SJSA1 (cell line): ENCODE measurements at places on chromosomes 1 and 21. TPM values are rescaled to one million over a fixed set of nuclear protein-coding genes. Genes with fewer than 3 reads are reported as not detected.
A peak's percentile ranks its signal among the peaks of the same experiment; 100 is the strongest.

- H3K36me3 ChIP-seq = no peaks in the 10 kb centered on the region
- H3K4me3 ChIP-seq = no peak within 1 kb of the TSS
- DNase-seq = no peak
- H3K4me1 ChIP-seq = no peaks in the 10 kb centered on the region
- H3K27me3 ChIP-seq = peaks cover 60% of the 10 kb centered on the region
Observed at GRCh38 chr1:20185834-20186782, at the start of the genes PLA2G2C and UBXN10. PLA2G2C (minus strand) TSS chr1:20186518; CDS start chr1:20177363, 9,155 bp downstream. UBXN10 (plus strand) TSS chr1:20186096; CDS start chr1:20190562, 4,466 bp downstream.

- no peaks in the 10 kb centered on the region for H3K27me3 ChIP-seq
- DNase-seq = peak; percentile 70
- peaks cover 34% of the 10 kb centered on the region for H3K4me1 ChIP-seq
- no peaks in the 10 kb centered on the region for H3K36me3 ChIP-seq
- H3K4me3 ChIP-seq = no peak overlapping the region
Observed at GRCh38 chr21:33383056-33383888, 19.9 kb upstream of the IFNGR2 start.

DNA sequence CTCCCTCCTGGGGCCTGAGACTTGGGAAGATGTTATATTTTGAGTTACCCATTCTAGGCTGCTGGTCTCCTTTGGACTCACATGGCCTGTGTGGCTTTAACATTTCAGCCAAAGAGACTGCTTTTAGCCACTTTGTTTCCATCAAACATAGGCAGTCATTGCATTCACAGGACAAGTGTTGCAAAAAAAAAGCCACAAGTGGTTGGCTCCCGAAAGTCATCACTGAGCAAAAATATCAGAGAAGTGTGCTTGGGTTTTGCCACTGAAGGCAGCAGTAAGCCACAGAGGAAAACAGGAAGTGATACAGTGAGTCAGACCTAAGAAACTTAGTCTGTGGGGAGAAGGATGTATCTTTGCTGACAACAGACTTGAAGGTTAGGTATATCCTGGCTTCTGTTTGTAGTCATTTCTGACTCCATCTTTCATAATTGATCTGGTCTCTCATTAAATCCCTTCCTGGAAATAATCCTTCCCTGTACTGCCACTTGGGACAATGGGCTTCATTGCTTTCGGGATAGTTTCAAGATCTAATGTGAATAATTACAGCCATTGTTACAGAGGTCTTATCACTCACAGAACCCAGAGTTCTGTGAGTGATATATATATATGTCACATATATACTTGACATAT lies 80.9 kb downstream of the COLGALT2 start:
- H3K4me1 ChIP-seq = peaks cover 14% of the 10 kb centered on the region
- H3K27ac ChIP-seq = peak overlapping the region; percentile 36
- H3K27me3 ChIP-seq = no peaks in the 10 kb centered on the region
- DNase-seq = peak; percentile 70
- H3K4me3 ChIP-seq = no peak overlapping the region

DNA sequence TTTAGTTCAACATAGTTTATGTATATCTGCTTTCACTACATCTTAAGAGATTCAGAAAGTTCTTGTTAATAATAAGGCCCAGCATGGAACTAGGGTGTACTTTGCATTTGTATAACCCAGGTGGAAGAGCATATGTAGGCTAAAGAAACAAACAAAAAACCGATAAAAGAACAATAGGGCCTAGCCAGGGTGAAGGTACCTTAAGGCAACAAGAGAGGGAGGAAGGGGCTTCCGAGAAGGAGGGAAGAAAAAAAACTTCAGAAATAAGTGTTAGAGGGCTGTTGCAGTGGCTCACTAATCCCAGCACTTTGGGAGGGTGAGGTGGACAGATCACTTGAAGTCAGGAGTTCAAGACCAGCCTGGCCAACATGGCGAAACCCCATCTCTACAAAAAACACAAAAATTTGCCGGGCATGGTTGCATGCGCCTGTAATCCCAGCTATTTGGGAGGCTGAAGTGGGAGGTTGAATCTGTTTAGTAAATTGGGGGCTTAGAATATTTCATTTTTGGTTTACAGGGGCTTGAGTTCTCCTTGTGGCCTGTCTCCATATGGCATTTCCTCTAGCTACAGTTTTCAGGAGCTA lies 4.7 kb upstream of the SPATA45 start:
- H3K4me1 ChIP-seq = peaks cover 5% of the 10 kb centered on the region
- no peaks in the 10 kb centered on the region for H3K36me3 ChIP-seq
- H3K27me3 ChIP-seq = no peaks in the 10 kb centered on the region
- DNase-seq = no peak
- H3K4me3 ChIP-seq = no peak overlapping the region
- no peak overlapping the region for H3K27ac ChIP-seq

GRCh38 chr1:209491897-209492296 lies 91.6 kb upstream of the CAMK1G start:
- no peaks in the 10 kb centered on the region for H3K4me1 ChIP-seq
- H3K27me3 ChIP-seq = no peaks in the 10 kb centered on the region
- DNase-seq = no peak
- no peak overlapping the region for H3K27ac ChIP-seq
- no peak overlapping the region for H3K4me3 ChIP-seq
- H3K36me3 ChIP-seq = no peaks in the 10 kb centered on the region

WNT9A gene
- 1.6 and 3.7 TPM in 2 replicates for total RNA-seq

DNA sequence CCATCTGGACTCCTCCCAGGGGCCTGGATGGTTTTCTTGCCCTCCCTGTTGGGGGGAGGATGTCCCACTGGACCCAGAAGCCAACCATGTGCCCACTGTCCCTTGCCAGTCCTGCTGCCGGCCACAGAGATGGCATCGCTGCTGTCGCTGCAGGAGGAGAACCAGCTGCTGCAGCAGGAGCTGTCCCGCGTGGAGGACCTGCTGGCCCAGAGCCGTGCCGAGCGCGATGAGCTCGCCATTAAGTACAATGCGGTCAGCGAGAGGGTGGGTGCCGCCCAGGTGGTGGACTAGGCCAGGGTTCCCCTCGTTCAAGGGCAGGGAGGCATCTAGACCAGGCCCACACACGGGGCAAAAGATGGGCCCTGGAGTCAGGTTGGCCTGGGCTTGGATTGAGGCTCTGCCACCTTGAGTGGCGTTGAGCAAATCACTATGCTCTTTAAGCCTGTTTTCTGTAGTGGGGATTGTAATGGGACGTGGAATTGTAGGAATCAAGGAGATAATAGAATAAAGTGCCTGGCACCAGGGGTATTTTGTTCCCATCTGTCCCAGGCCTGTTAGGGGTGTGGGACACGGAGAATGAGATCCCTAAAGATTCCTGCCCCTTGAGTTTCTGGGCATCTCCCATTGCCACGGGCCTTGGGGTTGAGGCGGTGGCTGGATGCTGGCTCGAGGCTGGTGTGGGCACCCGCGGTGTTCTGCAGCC lies 2.6 kb downstream of the CROCC start:
- H3K36me3 ChIP-seq = no peaks in the 10 kb centered on the region
- H3K27me3 ChIP-seq = no peaks in the 10 kb centered on the region

RASSF5 gene
- total RNA-seq = 2.7 and 3.3 TPM in 2 replicates

GRCh38 chr21:45431781-45432572 lies 27.0 kb downstream of the COL18A1 start:
- 0 out of 2 replicates have a peak, but pooled peaks cover 3% of the 10 kb centered on the region for H3K36me3 ChIP-seq
- no peaks in the 10 kb centered on the region for H3K27me3 ChIP-seq
- DNase-seq = no peak
- peaks cover 35% of the 10 kb centered on the region for H3K4me1 ChIP-seq
- H3K4me3 ChIP-seq = no peak overlapping the region

GRCh38 chr1:31535561-31535960 lies 40.8 kb upstream of the TINAGL1 start:
- H3K27me3 ChIP-seq = no peaks in the 10 kb centered on the region
- H3K27ac ChIP-seq = no peak overlapping the region
- peaks cover 19% of the 10 kb centered on the region for H3K4me1 ChIP-seq
- no peak overlapping the region for H3K4me3 ChIP-seq

- no peak overlapping the region for H3K4me3 ChIP-seq
- peak overlapping the region; percentile 74 for H3K27ac ChIP-seq
- H3K27me3 ChIP-seq = no peaks in the 10 kb centered on the region
- H3K36me3 ChIP-seq = peaks cover 55% of the 10 kb centered on the region
Observed at GRCh38 chr1:54249819-54250435, 50.0 kb downstream of the MRPL37 start.

GRCh38 chr1:221877311-221877710 lies 135.4 kb upstream of the DUSP10 start:
- peaks cover 24% of the 10 kb centered on the region for H3K4me1 ChIP-seq
- H3K27ac ChIP-seq = no peak overlapping the region
- no peak overlapping the region for H3K4me3 ChIP-seq
- no peaks in the 10 kb centered on the region for H3K36me3 ChIP-seq

DNASE2B gene
- not detected in 2 replicates for total RNA-seq

DNA sequence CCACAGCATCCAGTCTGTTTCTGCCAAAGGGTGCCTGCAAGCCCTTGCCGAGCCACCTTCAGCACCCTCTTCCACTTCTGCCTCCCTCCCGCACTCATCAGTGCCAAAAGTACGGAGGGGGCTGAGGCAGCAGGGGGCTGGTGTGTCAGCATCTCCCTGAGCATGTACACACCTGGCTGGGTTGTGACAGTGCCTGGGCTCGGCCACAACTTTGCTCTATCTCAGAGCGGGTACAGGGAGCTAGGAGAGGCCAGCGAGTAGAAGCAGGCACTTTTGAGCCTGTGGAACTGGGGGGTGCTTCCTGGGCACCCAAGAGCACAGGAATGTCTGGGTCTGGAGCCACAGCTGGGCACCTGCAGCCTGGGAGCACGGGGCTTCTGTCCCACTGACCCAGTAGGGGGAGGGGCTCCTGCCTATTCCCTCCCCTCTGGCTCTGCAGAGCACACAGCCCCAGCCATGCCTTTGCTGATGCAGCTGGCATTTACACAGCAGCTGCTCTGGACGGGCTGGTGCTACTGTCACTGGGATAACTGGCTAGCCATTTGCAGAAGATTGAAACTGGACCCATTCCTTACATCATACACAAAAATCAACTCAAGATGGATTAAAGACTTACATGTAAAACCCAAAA lies 319.8 kb upstream of the RRP15 start:
- no peak overlapping the region for H3K27ac ChIP-seq
- no peak for DNase-seq
- H3K4me3 ChIP-seq = no peak overlapping the region
- H3K4me1 ChIP-seq = no peaks in the 10 kb centered on the region
- no peaks in the 10 kb centered on the region for H3K36me3 ChIP-seq

- no peak overlapping the region for H3K4me3 ChIP-seq
- no peaks in the 10 kb centered on the region for H3K36me3 ChIP-seq
- H3K27me3 ChIP-seq = no peaks in the 10 kb centered on the region
- no peak overlapping the region for H3K27ac ChIP-seq
- H3K4me1 ChIP-seq = peaks cover 13% of the 10 kb centered on the region
Observed at GRCh38 chr1:33247545-33247944, 8.7 kb upstream of the ZNF362 start.

LCE1E gene
- total RNA-seq = not detected in 2 replicates

ST6GALNAC3 gene
- total RNA-seq = 3.4 and 5.1 TPM in 2 replicates

PTPRC gene
- not detected in 2 replicates for total RNA-seq

DNA sequence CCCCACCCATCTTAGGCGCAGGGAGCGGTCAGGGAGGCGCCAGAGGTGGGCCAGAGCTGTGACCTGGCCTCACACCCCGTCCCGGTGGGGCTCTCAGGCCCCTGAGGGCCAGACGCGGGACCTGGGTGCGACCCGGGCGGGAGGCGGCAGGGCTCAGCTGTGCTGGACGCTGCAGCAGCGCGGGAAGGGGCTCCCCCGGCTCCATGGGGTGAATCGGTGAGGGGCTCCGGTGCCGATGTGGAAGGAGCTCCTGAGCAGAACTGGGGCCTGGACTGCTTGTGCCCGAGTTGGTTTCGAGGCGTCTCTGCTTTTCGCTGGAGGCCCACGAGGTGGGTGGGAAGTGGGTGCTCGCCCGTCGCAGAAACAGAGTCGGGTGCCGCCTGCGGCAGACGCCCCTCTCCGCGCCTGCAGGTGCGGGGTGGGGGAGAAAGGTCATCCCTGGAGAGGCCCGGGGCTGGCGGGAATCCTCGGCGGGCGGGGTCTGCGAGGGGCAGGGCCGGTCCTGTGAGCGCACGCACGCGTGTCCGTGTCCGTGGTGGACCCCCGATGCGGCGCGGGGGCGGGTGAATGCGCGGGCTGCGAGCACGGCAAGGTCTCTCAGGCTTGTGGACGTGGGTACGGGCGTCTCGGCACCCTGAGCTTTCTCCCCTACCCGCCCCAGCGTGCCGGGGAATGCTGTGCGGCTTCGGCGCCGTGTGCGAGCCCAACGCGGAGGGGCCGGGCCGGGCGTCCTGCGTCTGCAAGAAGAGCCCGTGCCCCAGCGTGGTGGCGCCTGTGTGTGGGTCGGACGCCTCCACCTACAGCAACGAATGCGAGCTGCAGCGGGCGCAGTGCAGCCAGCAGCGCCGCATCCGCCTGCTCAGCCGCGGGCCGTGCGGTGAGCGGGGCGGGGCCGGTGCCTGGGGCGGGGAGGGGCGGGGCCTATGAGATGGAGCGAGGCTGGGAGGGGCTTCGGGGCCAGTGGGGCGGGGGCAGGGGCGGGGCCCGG lies 20.4 kb downstream of the AGRN start:
- DNase-seq = peak; percentile 78
- peaks cover 9% of the 10 kb centered on the region for H3K4me1 ChIP-seq
- H3K36me3 ChIP-seq = peaks cover 39% of the 10 kb centered on the region
- no peaks in the 10 kb centered on the region for H3K27me3 ChIP-seq

DNA sequence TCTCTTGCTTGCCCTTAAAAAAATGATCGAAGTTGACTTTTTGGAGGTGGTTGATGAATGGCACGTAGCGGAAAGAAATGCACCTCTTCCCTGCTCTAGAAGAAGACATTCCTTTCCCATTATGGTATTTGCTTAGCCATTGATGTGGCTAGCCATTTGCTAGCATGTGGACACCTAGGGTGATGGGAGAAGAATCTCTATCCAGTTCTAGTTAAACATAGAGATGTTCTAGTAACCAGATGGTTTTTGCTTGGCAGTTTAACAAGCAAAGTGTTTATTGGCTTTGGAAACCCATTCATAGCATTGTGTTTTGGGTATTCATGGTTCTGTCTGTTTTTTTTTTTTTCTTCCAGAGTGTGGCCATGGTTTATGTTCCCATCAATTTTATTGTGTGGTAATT lies 78.9 kb downstream of the KCNJ6 start:
- no peak for DNase-seq
- no peaks in the 10 kb centered on the region for H3K36me3 ChIP-seq
- H3K27ac ChIP-seq = no peak overlapping the region
- peaks cover 6% of the 10 kb centered on the region for H3K4me1 ChIP-seq
- no peak overlapping the region for H3K4me3 ChIP-seq

GRCh38 chr1:162400790-162401355 lies 11.1 kb downstream of the SH2D1B start:
- no peaks in the 10 kb centered on the region for H3K36me3 ChIP-seq
- DNase-seq = no peak
- no peak overlapping the region for H3K4me3 ChIP-seq
- no peaks in the 10 kb centered on the region for H3K4me1 ChIP-seq
- no peak overlapping the region for H3K27ac ChIP-seq
- H3K27me3 ChIP-seq = peaks cover 8% of the 10 kb centered on the region

SYT2 gene
- 0.03 TPM in 1 of 2 replicates, not detected in the other for total RNA-seq

DNA sequence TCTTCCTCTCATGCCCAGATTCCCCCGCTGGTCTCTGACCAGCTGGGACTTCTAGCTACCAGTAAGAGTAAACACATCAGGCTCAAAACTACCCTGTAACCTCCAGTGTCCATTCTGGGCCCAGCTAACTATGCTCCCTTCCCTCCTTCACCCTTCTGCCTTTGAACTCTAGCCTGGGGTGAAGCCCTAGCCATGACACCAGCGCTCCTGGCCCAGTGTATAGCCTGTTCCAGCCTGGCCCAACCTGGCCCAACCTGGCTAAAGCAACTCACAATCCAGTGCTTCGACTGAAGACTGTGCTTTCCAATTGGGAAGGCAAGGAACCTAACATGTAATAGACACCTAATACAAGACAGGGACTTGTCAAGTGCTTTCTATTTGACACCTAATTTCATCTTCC lies 27.6 kb downstream of the CSMD2 start:
- H3K27ac ChIP-seq = no peak overlapping the region
- DNase-seq = peak; percentile 25
- no peaks in the 10 kb centered on the region for H3K36me3 ChIP-seq
- no peaks in the 10 kb centered on the region for H3K27me3 ChIP-seq
- no peaks in the 10 kb centered on the region for H3K4me1 ChIP-seq
